ENCODE measurements at places on chromosomes 7 and 10.

- peak; percentile 61 for DNase-seq
Measured at GRCh38 chr7:91894781-91895480, 14.4 kb upstream of the MTERF1 start.

DNA sequence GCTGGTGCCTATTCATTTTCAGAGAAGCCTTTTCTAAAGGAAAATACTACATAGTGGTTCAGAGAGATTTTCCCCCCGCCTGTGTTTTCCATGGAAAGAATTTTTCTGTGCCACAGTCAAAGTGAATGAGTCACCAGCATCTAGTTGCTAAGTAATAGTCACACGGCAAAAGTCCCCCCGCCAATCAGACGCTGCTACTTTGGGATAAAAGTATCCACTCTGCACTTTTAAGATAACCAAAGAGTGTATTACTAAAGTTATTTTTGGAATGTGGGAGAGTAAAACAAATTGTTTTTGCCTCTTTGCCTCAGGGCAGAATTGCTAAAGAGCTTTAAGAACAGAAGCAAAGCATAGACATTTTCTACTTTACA is 23.5 kb downstream of the ABLIM1 start:
- peak; percentile 92 for DNase-seq

- no peak for DNase-seq
Measured at GRCh38 chr7:139845443-139845805, 16.4 kb downstream of the TBXAS1 start.

DNA sequence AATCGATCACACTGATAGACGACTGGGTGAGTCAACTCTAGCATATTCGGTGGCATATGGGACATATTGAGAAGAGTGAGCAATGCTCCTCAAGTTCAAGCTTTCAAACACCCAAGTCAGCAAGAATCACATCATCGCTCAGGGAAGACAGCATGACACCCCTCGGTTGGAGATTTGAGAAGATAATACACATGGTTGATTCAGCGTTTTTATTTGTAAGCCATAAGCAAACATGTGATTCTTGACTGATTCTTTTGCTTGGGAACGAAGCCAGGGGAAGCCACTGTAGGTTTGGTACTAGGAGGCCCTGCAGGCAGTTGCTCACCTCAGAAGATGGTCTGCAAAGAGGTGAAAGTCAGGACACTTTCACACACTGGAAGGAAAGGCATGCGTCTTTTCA is 12.6 kb downstream of the UCMA start:
- DNase-seq, result no peak

- no peak for DNase-seq
Measured at GRCh38 chr10:83943049-83943448, 196.3 kb upstream of the GHITM start.

GRCh38 chr7:141400356-141400755 is 150.9 kb upstream of the AGK start:
- DNase-seq, result no peak

DNA sequence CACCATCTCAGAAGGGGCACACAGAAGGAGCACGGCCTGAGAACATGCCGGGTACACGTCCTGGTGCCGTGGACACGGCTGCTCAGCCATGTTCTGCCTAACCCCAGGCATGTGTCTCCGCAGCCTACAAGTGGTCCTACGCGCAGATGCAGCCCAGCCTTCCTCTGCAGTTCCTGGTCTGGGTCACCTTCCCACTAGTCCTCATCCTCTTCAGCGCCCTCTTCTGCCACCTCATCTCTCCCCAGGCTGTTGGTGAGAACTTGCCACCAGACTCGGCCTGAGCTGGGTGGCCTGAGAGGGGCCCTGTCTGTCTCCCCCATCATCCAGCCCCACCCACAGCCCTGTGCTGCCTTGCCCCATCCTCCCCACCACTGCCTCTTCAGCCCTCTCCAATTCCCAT is 5.3 kb downstream of the CLCN1 start:
- no peak for DNase-seq

DNA sequence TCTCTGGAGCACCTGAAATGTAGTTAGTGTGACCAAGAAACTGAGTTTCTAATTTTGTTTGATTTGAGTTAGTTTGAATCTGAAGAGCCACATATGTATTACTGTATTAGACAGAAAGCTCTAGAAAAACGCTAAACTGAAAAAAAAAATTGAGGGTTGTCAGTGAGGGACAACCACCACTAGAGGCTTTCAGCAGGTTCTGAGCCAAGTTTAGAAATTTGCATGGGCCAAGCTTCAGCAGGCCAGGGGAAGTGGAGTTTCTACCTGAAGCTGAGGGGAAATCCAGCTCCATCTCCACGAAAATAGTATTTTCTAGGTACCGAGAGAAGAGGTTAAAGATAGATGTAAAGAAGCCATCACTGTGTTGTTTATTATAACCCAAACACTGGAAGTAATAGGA is 77.9 kb upstream of the PLXNA4 start:
- DNase-seq, result no peak

DNA sequence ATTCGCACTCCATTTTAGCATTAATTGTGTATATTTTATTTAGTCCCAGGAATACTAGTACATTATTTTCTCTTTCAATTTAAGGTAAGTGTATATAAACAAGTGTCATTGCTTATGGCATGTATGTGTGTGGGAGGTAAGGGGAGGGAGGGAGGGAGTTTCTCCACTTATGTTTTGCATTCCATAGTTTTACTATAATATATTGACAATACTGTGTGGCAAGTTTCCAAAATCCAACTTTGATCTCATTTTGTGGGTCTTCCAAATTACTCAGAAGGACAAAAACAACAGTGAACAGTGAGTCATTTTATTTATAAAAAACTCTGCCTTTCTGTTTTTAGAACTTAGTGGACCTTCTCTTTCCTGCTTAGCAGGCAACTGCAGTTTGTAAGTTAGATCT is 102.3 kb upstream of the SEMA3E start:
- DNase-seq, result no peak

DNA sequence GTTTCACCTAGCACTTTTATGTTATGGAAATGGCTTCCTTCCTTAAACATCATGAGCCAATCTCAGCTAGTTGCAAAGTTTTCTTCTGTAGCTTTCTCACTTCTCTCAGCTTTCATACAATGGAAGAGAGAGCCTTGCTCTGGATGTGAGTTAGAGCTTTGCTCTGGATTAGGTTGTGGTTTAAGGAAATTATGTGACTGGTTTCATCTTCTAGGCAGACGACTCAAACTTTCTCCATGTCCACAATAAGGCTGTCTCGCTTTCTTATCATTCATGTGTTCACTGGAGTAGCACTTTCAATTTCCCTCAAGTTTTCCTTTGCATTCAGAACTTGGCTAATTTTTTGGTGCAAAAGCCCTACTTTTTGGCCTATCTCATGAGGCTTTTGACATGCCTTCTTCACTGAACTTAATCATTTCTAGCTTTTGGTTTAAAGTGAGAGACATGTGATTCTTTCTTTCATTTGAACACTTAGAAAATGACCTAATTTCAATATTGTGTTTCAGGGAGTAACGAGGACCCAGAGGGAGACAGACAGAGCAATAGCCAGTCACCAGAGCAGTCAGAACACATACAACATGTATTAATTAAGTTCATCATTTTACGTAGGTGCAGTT is 49.8 kb downstream of the CNOT4 start:
- peak; percentile 11 for DNase-seq

DNA sequence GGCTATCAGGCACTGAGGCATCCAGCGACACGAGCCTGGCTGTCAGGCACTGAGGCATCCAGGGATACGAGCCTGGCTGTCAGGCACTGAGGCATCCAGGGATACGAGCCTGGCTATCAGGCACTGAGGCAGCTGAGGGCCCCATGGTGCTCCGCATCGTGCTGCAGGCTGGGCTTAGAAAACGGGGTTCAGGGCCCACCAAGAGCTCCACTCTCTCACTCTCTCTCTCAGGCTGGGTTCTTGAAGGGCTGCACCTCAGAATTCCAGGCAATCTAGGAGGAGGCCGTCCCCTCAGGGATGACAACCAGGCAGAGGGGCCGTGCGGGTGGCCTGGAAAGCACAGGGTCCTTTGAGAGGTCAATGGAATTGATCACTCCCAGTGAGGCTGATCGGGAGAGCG is 69.0 kb downstream of the CFAP46 start:
- DNase-seq, result no peak

- DNase-seq, result no peak
Measured at GRCh38 chr7:141889321-141889720, 26.9 kb upstream of the OR9A4 start.

DNA sequence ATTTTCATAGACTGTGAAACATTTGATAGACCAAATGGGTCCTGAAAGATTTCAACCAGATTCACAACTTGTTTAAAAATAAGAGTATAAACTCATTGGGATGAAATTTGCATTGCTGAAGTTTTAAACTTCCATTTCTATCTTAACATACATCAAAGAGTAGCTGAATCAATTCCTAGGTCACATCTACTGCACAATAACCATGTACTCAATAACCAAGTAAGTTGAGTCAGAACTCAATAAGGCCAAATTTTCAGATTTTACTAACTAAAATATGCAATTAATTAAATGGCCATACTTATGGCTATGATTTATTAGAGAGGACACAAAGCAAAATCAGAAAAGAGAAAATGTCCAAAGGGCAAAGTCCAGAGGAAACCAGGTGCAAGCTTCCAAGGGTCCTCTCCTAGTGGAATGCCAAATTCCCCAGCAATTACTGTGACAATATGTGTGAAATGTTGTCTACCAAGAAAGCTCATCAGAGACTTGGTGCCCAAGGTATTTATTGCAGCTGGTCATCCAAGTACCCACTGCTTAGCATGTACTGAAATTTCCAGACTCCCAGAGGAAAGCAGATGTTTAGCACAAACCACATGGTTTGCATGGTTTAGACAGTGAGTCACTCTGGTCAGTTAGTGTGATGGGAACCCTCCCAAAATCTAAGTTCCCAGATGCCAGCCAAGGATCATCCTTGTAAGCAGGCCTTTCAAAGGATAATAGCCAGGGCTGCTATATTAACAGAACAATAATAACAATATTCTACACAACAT is 238.9 kb downstream of the IPMK start:
- DNase-seq, result peak; percentile 87

DNA sequence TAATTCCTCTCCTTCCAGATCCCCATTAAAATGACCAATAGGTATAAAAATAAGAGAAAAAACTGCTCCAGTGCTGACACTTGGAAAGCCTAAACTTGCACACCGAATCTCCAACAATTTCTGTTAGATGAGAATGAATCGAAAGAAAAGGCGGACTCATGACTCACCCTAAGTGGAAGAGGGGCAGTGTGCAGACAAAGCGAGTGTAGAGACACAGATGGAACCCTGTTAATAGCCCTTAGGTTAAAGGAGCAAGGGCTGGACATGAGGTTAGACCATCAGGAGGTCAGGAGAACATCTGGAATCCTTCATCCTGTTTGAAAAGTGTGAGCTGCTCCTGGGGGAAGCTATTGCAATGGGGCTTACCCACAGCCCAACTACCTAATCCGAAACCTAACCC is 103.4 kb upstream of the GLI3 start:
- peak; percentile 28 for DNase-seq

- peak; percentile 75 for DNase-seq
Measured at GRCh38 chr7:232410-233248, 40.3 kb downstream of the FAM20C start.

- DNase-seq, result no peak
Measured at GRCh38 chr10:75512203-75512933, 80.9 kb downstream of the LRMDA start.

DNA sequence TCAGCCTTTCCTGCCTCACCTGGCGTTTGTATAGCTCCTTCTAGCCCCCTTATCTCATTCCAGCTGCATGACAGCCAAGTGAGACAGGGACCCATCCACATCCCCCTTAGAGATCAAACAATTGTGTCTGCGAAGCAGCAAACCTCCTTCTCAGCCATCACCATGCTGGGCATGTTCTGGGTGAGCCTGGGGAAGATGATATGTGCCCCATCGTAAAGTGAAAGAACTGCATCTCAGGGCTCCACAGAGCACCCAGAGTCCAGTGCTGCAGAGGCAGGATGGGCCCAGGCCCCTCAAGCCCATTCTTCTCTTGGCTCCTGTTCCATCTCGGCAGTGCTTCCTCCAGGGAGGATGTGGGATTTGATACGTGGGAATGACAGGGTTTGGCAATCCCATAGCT is 43.2 kb downstream of the FIGNL1 start:
- DNase-seq, result no peak

DNA sequence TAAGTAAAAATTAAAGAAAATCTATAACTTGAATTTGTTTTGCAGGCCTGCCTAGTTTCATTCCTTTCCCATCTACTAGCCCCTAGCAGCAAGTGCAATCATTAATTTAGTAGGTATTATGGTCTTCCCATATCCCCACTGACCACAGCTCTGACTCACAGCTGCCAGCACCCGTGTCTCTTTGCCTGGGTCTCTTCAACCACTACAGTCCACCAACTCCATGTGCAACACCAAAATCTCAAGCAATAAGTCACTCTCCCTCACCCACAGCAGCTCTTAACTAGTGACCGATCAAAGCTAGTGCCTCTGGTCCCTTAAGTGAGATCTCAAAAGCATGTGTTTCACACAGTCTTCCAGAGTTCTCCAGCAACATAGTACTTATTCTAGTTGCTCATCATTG is 26.0 kb upstream of the THSD7A start:
- no peak for DNase-seq

DNA sequence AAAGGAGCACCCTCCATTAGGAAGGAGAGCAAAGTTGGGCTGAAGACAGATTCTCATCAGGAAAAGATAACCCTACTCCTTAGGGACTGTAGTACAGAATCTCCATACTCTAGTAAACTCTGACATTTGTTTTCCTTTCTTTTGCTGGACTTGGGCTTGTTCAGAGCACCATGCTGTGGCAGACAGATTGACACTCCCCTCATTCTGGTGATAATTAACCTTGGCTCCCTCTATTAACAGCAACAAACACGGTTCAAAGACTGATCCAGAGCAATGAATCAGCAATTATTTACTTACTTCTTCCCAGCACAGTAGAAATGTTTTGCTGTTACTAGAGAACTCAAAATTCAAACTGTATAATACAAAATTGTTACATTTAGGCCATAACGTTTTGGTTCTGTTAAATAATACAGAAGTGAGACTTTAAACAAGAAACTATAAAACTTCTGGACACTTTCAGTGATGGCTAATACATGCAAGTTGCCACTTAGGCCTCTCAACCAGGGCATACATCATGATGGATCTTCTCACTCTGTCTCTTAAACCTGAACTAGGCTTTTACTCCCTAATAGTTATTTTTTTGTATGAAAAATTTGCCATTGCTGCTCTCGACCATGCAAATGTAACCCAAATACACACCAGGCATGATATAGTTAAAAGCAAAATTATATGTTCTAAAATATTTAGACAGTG is 639.0 kb downstream of the IPMK start:
- DNase-seq, result no peak

DNA sequence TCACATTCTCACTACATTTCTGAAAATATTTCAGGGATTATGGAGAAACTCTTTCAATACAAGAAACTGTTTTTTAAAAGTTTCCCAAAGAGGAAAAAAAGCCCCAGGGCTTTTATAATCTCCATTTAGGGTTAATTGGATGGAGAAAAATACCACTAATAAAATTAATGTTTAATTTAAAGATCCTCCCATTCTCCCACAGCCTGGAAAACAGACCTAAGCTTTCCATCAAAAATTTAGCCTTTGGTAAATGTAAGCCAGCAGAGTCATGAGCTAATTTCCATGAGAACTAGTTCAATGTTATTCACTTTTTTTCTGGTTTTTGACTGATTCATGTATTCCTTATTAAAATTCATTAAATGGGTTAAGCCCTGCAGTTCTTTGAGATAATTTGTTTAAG is 408.7 kb downstream of the PHTF2 start:
- no peak for DNase-seq

- no peak for DNase-seq
Measured at GRCh38 chr10:86979977-86980448, 11.7 kb downstream of the ADIRF start.

Data from fibroblast of villous mesenchyme (primary cell).